Dorsolateral prefrontal cortex (tissue), 122 donors: ENCODE measurements at places on chromosomes 11 and 22.
A peak's percentile ranks its signal among the peaks of the same experiment; 100 is the strongest.

GRCh38 chr11:34507610-34508009 lies 6.0 kb downstream of the ELF5 start:
- DNase-seq: no peak

DNA sequence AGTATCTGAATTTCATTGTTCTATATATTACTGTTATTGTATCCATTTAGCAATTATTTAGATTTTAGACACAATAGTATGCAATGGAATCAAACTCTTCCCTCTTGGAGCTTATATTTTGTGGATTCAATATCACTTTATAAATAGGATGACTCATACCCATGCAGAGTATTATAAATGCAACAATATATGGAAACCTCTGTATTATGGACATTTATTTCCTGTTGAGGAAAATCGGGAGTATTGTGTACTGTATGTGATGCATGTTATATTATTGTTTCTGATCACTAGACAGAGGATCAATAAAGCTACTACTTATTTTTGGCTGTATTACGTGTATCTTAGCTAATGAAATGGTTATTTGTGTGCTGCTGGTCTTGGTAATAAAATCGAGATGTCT lies 770 bp downstream of the METTL15 start:
- no peak for DNase-seq

- DNase-seq: no peak
Measured at GRCh38 chr11:119041821-119042514, 11.3 kb upstream of the SLC37A4 start.

- no peak for DNase-seq
Measured at GRCh38 chr11:81787584-81788049, 946.0 kb downstream of the FAM181B start.

DNA sequence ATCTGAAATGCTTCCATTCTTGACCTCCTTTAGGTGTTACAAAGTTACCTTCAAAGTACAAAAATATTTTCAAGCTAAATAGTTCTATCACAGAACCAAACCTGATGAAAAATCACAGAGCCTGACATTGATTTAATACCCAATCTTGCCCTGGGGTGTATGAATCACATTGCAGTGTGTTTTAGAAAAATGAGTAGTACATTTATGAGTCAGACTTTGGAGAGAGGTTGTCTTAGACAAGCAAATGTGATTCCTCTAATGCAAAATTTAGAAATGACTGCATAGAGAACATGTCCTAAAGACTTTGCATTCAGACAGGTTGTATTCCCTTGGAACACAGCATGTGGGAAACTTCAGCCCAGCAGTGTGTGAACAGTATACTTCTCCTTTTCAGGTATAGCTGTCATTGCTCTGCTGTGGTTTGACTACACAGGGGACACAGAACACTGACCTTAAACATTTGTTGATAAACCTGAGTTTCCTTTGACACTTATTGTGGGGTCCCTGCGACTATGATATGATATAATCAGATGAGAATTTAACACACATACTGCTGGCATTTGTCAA lies 972.1 kb downstream of the JRKL start:
- no peak for DNase-seq

- no peak for DNase-seq
Measured at GRCh38 chr11:119844808-119845207, 115.8 kb upstream of the NECTIN1 start.

- DNase-seq: no peak
Measured at GRCh38 chr11:45383224-45383623, 97.1 kb upstream of the SYT13 start.

- DNase-seq: no peak
Measured at GRCh38 chr11:108223348-108224149, 682 bp downstream of the ATM start.

- DNase-seq: no peak
Measured at GRCh38 chr11:14454861-14455632, 44.6 kb downstream of the COPB1 start.

DNA sequence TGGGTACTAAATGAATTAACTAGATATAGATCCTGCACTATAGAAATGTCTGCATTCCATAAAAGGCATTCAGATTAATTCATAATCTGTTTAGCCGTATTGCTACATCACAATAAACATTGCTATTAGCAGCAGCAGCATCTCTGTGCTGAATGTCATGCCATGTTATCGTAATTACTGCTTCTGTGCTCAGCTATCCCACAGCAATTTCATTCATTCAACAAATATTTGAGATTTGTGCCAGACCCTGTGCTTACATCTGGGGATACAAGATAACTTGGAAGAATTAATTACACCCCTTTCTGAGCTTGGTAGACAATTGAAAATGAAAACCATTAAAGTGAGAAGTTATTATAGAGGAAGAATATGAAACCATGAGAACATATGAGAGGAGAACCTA lies 185.8 kb upstream of the C11orf87 start:
- no peak for DNase-seq

- no peak for DNase-seq
Measured at GRCh38 chr11:95248666-95249467, 17.9 kb upstream of the SESN3 start.

DNA sequence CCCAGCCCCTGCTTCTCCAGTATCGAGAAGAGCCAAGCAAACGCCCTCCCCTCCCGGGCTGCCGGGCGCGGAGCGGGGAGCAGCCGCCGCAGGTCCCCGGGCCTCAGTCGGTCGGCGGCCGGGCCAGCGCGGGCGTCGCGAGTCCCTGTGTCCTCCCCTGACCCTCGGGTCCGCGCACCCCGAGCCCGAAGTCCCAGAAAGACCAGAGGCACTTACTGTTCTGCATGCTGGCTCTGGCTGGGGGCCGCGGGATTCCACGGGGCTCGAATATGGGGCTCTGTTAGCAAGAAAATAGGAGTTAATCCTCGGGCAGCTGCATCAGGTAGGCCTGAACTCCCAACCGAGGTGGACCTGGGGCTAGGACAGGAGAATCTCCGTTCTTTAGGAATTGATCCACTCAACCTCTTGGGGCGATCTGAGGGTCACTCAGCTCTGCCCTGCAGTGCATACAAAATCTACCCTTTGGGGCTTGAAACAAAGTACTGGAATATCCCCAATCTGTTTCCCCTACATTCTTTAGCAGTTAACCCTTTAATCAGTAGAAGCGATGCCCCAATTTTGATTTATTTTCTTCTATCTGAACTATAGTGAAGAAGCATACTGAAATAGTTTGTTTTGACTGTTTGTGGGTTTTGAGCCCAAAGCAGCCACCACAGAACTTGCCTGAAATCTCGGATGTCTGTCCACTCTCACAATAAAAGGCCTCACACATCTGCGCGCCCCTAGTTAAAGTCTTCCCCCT lies 4.8 kb downstream of the PAX6 start:
- DNase-seq: no peak

GRCh38 chr22:48080316-48081165 lies 1318.1 kb downstream of the TBC1D22A start:
- DNase-seq: no peak

GRCh38 chr22:30302810-30303138 lies 13.5 kb upstream of the CASTOR1 start:
- no peak for DNase-seq

DNA sequence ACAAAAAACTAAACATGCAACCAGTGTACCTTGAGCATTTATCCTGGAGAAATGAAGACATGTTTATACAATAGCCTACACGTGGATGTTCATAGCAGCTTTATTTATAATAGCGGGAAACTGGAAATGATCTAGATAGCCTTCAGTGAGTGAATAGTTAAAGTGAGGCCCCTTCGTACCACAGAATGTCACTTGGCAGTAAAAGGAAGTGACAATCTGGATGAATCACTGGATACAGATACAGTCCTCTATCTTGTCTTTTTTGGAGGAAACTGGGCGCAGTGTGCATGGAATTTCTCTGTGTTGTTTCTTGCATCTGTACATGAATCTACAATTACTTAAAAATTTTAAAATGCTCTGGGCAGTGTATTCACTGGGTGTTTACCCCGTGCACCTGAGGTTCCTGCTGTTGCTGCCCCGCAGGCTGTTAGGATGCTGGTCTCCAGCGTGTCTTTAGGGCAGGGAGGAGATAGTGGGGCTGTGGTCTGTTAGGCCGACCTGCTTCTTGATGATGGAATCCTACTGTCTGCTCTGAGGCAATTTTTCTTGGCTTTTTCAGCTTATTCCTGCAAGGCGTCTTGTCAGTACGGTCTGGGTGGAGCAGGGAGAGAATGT lies 23.2 kb downstream of the DERL3 start:
- DNase-seq: no peak

GRCh38 chr11:8789864-8790263 lies 107.3 kb downstream of the RPL27A start:
- no peak for DNase-seq

GRCh38 chr11:28837599-28837998 lies 729.4 kb downstream of the METTL15 start:
- DNase-seq: no peak

GRCh38 chr22:20093418-20094196 lies 13.6 kb downstream of the DGCR8 start:
- no peak for DNase-seq

DNA sequence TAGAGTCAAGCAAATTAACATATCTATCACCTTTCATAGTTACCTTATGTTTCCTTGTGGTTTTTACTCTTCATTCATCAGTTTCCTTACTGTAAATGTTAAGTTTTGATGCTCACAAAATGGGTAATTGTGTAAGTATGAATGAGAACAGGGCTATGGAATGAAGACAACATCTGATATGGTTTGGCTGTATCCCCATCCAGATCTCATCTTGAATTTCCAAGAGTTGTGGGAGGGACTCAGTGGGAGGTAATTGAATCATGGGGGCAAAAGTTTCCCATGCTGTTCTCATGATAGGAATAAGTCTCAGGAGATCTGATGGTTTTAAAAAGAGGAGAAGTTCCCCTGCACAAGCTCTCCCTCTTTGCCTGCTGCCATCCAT lies 107.6 kb downstream of the CCDC34 start:
- DNase-seq: no peak

GRCh38 chr22:24948356-24949202 lies 2.1 kb upstream of the LHFPL7 start:
- DNase-seq: no peak

GRCh38 chr22:50733521-50734342 lies 4.3 kb upstream of the ACR start:
- DNase-seq: peak; percentile 82

GRCh38 chr11:60905551-60906113 lies 753 bp downstream of the PRPF19 start:
- no peak for DNase-seq

- DNase-seq: no peak
Measured at GRCh38 chr11:18366286-18366685, 28.1 kb upstream of the LDHA start.

DNA sequence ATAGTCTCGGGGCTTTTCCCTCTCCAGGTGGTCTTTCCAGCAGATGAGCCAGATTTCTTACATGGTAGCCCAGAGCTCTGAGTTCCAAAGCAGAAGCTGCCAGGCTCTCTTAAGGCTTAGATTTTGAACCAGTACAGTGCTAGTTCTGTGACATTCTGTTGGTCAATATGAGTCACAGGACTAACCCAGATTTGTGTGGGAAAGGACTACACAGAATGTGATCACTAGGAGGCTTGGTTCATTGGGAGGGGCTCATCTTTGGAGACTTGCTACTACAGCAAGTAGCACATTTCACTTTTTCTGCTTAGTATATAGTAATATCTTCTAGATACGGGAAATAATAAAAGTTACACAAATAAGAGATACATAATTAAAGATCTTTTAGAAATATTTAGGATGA lies 24.1 kb downstream of the RNF214 start:
- DNase-seq: no peak

- DNase-seq: no peak
Measured at GRCh38 chr22:34111210-34111824, 191.0 kb upstream of the LARGE1 start.

DNA sequence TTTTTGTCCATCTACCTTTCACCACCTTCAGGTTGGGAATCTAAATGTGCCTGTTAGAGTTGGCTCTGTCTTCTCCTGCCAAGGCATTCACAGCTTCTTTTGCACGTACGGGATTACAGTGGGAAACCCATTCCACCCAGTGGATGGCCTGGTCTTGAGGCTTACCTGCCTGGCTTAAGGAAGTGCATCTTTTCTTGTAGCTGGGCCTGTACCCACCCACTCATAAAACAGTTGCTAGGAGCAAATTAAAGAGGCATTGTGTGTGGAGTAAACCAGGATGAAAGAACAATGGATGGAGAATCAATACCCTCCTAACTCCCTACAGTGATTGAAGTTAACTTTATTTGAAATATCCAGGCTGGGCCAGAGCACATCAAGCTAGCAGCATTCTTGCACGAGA lies 71.6 kb downstream of the TEAD1 start:
- no peak for DNase-seq

- DNase-seq: no peak
Measured at GRCh38 chr11:38788561-38788960, 2190.5 kb upstream of the RAG2 start.

GRCh38 chr11:10139656-10140055 lies 154.4 kb downstream of the SBF2 start:
- DNase-seq: no peak

- DNase-seq: no peak
Measured at GRCh38 chr11:35709376-35709775, 46.8 kb downstream of the TRIM44 start.

GRCh38 chr11:48055292-48056132 lies 75.2 kb downstream of the PTPRJ start:
- DNase-seq: no peak

DNA sequence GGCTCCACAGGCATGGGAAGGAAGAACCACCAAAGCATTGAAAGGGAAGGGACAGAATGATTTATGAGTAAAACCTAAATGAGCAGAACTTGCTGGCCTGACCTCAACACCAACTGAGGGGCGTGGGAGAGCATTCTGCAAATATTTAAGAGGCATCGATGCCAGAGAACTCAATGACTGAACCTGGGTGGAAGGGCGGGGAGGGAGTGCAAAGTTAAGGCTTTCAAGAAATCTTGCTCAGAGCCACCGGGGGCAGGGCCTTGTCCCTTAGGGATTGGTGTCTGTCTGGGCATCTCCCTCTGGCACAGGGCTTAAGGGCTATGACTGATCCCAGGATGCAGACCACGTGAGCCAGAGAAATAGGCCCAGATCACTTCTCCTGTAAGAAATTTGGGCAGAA lies 137.1 kb downstream of the ADAMTS15 start:
- no peak for DNase-seq

- DNase-seq: no peak
Measured at GRCh38 chr11:2074266-2074825, 64.8 kb downstream of the IGF2 start.

DNA sequence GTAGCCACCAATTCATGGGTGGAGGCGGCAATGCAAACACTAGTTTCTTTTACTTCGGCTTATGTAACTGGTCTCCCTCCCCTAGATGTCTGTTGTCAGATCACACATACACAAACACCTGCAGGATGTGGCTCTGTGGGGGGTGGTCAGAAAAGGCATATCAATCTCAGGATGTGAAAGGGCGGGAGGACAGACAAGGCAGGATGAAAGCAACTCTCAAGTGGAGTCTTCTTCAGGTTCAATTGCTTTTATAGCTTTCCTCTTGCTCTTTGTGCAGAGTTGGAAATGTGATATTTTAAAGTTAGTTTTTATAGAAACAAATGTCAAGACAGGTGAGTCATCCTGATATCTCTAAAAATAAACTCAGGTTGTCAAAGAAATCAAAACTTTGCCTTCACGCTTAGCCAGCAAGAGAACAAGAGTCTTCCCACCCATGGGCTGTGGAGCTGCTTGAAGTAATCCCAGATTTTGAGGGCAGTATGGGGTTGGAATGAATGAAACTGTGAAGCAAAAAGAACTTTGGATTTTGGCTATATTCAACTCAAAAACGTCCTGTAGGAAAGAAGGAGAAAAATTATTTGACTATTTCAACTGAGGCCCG lies 423.4 kb downstream of the GUCY1A2 start:
- DNase-seq: no peak
